Stimulated activated CD4-positive, alpha-beta T cell treated with anti-CD3 and anti-CD28 coated beads, Interleukin-15, amount 100 ng/mL, for 48 hours (primary cell): ENCODE measurements at places on chromosomes 6 and 20.

DNA sequence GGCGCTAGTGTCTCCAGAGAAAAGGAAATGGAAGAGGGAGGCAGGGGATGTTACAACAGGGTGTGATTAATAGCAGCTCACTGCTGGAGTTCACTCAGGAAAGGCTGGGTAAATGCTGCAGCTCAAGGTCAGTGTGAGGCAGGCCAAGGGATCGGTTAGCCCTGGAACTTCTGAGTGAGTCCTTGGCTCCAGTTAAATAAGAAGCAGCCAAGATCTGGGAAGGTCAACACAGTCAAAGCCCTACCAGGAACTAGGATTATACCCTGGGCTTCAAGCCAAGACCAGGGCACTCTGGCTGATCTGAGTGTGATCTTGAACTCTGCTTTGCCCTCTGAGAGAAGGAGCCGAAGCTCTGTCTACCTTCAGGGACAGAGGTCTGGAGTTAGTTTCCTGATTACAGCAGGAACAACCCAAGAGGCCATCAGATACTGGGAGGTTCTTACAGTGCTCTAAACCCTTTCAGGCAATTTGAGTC lies 44.3 kb downstream of the TPD52L1 start:
- DNase-seq = no peak

DNA sequence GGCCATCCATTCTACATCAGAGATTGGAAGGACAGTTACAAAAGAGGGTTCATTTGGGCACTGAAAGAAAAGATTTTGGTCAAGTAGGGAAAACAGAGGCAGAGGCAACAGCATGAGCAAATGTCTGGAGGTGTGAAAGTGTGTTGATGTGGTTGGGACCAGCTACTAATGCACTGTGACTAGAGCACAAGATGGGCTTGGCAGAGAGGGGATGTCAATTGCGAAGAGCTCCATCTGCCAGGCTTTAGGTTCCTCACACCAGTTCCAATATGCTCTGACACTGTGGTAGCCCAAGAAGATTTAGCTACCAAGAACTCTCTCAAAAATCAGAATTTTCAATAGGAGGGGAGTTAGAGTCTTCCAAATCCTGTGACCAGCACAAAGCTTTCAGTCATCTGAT lies 42.1 kb downstream of the TRAF3IP2 start:
- no peak for DNase-seq

DNA sequence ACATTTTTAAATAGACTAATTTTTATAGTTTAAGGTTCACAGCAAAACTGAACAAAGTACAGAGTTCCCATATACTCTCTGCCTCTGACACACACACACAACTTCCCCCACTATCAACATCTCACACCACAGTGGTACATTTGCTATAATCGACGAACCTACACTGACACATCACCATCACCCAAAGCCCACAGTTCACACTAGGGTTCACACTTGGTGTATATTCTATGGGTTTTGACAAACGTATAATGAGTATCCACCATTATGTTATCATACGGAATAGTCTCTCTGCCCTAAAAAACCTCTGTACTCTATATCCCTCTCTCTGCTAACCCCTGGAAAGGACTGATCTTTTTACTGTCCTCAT lies 15.6 kb downstream of the TMEM30A start:
- DNase-seq = no peak

DNA sequence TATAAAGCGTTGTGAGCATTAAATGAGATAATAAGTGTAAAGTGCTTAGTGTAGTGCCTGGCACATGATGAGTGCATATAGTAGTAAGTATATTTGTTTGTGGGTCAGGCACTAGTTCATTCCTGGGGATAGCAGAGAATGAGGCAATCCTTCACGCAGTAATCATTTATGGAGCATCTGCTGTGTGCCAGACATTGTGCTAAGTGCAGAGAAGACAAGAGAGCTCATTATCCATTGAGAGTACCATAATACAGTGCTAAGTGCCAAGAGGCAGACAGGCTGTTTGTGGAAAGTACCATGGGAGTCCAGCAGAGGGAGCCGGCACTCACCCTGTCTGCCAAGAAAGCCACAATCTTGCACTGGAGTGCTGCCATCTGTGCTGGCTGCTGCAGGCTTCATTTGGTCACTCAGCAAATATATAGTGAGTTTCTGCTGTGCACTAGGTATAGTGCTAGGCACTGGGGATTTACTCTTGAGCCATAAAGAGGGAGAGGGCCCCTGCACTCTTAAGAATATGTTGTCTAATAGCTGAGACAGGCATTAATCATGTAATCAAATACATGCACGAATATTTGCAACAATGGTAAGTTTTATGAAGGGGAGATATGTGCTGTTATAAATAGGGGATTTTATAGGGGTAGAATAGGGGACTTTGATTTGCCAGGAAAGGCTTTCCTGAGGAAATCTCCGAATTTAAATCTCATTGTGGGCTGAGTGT lies 12.9 kb upstream of the MROH8 start:
- peak; percentile 27 for DNase-seq

GRCh38 chr6:93393554-93394074 lies 25.7 kb downstream of the EPHA7 start:
- DNase-seq = no peak
